ENCODE measurements at places on chromosomes 16 and 17. TPM values are rescaled to one million over a fixed set of nuclear protein-coding genes. Genes with fewer than 3 reads are reported as not detected.

CCT6B gene
- 1.8 TPM for total RNA-seq

CSF3 gene
- not detected for total RNA-seq

CLEC18C gene
- total RNA-seq = not detected

KRT25 gene
- not detected for total RNA-seq

- no peak for DNase-seq
These were observed 335.0 kb upstream of the C16orf82 start for GRCh38 chr16:26731729-26732128.

DNA sequence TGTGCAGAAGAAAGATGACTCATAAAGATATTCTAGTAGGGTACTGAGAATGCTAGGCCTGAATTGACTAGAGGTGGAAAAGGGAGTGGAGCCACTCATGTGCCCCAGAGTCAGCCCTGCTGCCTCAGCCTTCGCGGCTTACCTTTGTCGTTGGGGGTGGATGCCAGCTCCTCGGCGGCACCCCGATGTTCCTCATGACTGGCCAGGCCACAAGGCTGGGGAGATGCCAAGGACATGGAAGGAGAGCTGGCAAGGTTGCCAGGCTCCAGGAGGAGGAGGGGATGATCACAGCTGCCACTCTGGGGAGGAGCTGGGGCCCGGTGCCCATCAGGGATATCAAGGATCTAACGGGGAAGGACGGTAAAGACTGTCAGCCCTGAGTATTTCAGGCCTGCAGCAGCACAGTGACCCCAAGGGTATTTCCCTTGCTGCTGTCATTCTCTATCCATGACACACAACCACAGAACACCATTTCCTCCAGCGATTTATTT, 9.7 kb upstream of the SLC35B1 start:
- no peak for DNase-seq

DNA sequence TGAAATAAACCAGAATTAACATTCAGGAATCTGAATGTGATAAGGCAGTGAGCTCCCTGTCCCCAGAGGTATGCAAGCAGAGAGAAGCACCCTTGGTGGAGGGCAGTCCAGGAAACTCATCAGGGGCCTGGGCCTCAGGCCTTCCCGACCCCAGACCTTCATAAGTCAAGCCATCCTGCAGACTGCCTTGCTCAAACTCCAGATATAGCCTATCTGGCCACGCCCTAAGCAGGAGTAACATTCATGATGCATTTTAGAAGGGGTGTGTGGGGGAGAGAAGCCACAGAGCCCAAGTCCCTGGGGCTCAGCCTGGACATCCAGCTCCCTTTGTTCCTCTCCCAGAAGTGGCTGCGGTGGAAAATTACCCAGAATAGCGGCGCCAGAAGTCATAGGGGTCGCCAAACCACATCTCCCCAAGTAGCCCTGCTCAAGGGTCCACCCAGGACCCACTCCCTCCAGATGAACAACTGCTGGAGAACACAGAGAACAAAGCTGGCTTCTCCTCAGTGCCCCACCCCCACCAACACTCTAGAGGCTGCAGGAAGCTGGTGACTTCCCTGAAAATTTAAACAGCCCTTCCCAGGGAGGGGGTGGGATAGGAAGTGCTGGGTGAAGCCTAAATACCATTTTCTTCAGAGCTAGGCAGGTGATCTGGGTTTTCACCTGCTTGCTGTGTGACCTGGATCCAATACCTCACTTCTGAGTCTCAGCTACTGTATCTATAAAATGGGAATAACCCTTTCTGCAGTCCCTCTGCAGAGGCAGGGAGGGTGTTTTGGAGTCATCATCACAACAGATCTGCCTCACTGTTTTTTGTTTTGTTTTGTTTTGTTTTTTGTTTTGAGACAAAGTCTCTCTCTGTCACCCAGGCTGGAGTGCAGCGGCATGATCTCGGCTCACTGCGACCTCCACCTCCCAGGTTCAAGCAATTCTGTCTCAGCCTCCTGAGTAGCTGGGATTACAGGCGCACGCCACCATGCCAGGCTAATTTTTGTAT, 1.5 kb upstream of the SREBF1 start:
- peak; percentile 76 for DNase-seq

DNA sequence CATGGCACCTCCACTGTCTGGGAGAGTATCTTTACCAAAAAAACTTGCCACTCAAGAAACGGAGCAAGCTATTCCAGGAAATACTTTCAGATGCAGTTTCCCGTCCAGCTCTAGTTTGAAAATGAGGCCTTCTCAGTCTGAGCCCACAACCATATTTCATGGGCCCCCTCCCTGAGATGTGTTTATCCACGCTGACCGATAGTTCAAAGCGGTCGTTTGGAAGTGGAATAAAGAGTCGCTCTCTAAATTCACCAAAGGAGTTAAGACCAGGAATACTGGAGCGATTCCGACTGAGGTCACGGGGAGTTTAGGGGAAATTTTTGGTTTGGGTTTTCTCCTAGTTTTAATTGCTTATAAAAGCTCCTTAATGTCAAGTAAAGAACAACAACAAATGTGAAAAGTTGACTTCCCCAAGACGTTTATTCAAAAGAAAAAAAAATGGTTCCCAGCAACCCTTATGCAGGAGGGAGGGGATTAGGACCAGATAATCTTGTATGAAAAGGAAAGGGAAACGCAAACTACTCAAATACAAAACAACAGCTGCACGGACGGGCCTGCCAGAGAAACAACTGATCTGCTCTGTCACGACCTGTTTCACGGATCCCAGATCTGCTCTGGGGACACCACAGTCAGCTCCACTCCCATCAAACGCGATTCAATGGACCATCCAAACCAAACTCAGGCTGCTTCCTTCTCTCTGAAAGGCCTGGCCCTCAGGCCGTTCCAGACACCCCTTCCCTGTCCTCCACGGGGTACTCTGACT, 77.1 kb downstream of the MRM3 start:
- peak; percentile 57 for DNase-seq

DNA sequence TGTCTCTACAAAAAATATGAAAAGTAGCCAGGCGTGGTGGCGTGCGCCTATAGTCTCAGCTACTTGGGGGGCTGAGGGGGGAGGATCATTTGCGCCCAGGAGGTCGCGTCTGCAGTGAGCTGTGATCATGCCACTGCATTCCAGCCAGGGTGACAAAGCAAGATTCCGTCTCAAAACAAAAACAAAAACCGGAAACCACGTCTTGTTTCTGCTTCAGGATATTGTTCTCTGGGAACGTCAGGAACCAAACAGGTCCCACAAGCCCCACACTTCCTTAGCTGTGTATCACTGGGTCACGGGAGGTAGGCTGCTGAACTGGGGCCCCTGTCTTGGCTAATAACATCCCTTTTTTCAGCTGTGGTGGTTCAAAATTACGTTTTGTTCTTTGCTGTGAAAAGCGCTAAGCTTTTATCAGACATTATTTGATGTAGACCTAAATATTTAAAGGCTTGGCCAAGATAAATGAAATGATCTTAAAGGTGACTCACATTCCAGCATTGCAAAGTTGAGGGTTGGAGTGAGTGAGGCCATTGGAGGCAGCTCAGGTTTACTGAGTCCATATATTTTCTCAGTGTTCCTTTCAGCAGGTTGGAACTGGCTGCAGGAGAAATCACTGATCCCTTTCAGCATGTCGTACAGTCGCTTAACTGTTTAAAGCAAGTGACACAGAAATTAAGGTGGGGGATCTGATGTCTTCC, 16.4 kb upstream of the SEC14L1 start:
- peak; percentile 53 for DNase-seq

DNA sequence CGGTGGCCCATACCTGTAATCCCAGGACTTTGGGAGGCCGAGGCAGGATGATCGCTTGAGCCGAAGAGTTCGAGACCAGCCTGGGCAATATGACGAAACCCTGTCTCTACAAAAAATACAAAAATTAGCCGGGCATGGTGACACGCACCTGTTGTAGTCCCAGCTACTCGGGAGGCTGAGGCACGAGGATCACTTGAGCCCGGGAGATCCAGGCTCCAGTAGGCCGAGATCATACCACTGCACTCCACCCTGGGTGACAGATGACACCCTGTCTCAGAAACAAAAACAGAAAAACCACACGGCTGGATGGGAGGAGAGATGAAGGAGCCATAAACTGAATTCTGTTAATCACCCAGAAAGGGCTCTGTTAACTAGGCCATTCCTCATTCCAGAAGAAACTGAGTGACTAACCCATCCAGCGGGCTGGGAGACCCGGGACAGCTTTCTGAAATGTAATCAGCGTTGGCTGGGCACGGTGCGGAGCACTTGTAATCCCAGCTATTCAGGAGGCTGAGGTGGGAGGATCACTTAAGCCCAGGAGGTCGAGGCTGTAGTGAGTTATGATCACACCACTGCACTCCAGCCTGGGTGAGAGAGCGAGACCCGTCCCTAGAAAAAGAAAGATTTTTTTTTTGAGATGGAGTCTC, 641 bp upstream of the NT5C3B start:
- no peak for DNase-seq

DNA sequence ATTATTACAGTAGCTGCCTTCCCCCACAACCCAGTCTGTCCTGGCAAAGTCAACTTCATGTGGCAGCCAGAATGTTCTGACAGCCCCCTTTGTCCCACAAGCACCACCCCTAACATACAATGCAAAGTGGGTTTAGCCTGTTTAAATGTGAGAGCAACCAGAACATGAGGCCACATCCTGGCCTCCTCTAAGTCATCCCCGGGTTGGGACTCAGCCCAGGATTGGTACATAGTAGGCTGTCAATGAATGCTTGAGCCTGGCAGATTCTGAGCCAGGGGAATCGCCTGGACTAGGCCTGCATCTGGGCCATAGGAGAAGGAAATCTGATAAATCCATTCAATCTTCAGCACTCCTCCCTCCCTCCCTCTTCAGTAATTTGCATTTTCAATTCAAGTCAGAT, 4.3 kb upstream of the ITGA3 start:
- DNase-seq = no peak

DNA sequence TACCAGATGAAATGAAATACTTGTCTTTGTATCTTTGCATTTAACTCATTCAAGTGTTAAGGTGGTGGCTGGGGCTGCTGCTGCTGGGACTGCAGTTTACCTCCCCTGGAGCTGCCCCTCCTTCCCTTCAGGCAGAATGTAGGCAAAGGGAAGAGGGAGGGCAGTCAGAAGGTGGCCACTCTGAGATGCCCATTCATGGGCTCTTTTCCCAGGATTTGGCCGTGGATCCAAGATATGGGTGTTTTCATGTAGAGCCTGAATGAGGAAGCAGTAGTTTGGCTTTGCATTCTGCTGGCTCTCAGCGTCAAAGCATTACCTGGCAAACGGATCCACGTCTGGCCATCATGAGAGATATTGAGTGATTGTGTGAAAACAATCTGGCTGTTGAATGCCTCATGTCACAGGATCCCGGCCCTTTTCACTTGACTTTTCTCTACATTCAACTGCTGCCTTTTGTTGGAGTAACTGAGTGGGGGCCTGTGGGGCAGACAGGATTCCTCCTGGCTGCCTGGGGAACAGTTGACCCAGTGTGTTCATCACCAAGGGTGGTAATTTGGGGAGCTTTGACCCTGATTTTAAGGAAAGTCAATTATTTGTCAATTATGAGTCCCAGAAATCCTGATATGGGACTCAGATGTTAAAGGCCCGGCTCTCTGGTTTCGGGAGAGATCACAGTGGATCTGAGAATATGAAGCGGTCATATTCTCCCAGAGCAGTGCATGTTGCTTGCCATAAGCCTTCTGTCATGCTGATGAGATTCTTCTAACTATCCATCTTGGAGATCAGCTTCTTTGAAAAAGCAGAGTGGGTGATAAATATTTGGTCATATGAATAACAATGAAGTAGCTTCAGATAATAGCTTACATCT, 236.8 kb downstream of the IRX3 start:
- no peak for DNase-seq

DNA sequence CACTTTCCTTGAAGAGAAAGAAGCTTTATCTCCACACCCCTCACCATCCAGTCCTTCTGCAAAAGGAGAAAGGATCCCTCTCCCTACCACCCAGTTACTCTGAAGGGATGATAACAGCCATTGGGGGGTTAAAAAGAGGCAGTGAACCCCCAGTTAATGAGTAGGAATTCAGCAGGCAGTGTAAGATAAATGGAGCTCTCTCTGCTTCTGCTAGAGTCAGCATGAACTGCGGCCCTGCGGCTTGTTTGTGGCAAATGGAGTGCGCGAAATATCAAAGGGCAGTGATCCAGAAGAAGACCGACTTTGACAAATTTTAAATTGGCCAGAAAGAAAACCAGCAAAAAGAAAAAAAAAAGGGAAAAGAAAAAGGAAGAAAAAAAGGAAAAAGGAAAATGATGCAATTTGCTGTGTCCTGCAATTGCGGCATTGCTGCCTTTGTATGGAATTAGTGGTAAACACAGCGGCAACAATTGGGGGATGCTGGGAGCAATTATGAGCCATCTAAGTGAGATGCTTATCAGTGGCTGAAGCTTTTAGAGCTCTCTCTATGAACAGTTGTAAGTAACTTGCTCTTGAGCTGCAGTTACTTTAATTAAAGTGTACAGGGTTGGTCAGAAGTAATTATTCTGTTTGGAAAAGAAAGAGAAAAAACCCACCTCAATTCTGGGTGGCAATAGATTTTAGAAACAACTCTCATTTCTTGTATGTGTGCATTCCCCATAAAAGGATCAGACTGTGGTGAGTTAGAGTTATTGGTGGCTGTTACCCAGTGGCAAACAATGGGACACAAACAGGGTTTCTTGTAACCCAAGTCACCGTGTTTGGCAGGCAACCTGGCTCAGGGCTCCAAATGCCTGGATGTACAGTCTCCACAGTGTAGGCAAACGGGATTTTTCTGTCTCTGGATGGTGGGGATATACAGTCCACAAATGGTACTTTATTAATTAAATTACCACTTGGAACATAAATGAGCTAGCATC, 161.3 kb downstream of the AATF start:
- DNase-seq = no peak

- DNase-seq = no peak
These were observed 53.9 kb upstream of the ALOX12 start for GRCh38 chr17:6941989-6942388.

- DNase-seq = no peak
These were observed 81.1 kb downstream of the FTO start for GRCh38 chr16:53785044-53785443.

DNA sequence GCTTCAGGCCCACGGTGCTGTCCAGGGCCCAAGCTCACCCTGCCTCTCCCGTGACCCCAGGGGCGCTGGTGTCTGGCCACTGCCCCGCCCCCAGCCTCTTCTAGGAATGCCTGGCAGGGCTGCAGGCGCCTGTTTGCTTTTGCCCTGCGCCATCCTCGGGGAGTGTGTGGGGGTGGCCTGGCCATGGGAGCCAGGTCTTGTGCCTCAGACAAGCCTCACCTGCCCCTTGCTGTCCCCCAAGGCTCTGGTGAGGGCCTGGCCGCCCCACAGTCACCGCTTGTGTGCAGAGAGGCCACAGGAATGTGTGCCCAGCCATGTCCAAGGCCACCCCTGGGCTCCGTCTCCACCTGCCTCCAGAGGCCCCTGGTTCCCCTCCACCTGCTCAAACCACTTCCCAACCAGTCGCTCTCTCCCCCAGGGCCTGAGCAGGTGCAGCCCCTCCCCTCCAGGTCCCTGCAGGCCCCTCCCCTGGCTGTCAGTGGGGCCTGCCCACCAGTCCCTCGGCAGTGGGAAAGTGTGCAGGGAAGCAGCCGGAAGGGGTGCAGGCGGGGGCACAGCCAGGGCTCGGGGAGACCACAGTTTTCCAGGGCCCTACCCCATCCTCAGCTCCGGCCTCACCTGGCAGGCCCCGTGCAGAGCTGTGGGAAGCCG, 841 bp upstream of the IGFALS start:
- DNase-seq = no peak

GRCh38 chr17:49259663-49260010, 29.1 kb upstream of the PHOSPHO1 start:
- DNase-seq = peak; percentile 46

All from Right ventricle myocardium superior (tissue), 1 donor.